Astrocyte of the hippocampus (primary cell): ENCODE measurements at places on chromosomes 11 and 22.
A peak's percentile ranks its signal among the peaks of the same experiment; 100 is the strongest.

DNA sequence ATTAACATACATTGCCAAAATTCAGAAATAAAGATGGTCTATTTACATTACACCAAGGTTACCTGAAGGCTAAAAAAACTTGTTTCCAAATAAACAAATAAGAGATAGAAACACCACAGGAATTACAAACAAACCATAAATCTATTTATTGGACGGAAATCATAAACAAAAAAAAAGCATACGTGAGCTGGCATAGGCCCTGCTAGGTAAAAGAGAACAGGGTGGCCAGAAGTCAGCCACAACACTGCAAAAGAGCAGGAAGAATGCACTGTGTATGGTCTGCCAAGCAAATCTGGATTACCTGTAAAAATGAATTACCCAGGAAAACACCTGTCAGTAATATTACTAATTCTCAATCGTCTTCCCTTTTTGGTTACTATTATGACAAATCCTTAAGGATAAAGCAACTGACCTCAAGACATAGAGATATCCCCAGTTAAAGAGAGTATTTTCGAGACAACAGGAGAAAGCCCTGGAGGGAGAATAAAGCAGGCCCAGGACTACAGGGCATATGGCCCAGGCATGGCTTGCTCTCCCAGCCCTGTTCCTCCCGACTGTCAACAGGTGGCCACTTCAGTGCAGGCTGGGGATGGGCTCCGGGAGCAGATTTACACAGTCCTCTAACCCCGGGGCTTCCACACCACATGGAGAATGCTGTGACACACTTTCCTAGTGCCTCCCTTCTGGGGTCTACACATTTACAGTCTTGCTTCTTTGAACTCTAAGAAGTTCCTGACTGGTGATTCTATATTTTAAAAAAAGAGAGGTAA is 18.0 kb downstream of the PPP2R1B start:
- DNase-seq: no peak

DNA sequence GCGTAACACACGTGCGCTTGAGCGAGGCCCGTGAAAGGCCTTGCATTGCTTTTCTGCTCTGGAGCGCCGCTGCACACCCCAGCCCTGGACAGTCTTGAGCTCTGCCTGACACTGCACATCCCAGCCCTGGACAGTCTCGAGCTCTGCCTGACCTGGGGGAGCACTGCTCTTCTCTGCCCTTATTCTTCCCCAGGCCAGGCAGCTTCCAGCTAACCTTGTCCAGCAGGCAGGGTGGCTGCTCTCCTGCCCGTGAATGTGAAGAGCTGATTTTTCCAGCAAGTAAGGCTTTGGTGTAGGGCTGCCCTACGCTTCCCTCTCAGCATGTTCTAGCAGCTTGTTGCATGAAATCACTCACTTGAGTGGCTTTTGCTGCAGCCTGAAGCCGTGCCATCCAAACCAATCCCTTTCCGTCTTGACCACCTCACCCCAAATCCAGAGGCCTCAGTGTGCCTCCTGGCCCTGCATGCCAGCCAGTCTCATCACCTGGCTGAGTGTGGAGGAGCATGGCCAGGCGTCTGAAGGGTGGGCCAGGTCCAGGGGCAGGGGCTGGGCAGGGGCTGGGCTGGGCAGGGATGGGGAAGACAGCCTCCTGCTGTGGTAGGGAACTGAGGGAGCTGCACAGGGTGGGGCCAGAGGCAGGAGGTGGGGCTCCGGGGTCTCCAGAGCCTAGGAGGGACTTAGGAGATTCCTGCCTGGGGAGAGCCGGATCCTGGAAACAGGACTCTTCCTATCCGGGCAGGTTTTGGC is 89.5 kb upstream of the B3GAT1 start:
- DNase-seq: no peak

- DNase-seq: peak; percentile 71
These were observed 975 bp upstream of the MDK start for GRCh38 chr11:46380340-46381047.

DNA sequence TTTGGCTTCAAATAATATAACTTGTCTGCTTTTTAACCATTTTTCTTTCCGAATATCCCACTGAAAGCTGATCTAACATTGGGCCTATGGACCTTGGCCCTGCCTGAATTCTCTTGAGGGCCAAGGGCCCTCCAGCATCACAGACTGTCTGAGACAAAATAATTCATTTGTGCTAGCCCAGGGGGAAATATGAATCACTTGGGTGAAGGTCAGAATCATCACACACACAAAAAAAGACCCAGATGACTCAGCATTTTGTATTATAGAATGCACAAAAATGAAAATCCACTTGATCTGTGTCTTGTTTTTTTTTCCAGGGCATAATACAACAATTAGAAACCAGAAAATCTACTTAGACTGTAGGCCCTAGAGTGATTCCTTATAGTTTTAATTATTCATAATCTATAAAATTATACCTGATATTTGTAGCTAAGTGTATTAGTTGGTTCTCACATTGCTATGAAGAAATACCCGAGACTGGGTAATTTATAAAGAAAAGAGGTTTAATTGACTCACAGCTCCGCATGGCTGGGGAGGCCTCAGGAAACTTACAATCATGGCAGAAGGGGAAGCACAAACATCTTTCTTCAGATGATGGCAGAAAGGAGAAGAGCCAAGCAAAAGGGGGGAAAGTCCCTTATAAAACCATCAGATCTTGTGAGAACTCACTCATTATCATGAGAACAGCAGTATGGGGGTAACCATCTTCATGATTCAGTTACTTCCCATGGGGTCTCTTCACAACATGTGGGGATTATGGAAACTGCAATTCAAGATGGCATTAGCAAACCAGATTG is 15.6 kb upstream of the RDX start:
- DNase-seq: peak; percentile 23

GRCh38 chr11:117096201-117096991 is 1.8 kb downstream of the SIK3 start:
- DNase-seq: peak; percentile 34

DNA sequence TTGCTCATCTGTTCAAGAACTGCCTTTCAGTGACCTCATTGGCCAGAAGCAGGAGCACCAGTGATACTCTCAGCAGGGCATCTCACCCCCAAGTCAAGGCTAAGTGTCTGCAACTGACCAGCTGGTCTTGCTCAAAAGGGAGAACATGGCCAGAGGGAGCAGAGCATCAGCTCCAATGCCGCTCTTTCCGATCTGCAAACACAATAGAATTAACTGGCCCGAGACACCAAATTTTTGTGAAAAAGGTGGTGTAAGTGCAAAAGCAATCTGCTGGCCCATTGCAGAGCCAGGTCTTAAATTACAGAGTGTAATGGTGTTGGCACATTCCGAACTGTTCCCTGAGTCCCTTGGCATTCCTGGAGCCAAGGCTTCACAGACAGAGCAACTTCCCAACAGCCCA is 97.0 kb downstream of the PKNOX2 start:
- DNase-seq: no peak

DNA sequence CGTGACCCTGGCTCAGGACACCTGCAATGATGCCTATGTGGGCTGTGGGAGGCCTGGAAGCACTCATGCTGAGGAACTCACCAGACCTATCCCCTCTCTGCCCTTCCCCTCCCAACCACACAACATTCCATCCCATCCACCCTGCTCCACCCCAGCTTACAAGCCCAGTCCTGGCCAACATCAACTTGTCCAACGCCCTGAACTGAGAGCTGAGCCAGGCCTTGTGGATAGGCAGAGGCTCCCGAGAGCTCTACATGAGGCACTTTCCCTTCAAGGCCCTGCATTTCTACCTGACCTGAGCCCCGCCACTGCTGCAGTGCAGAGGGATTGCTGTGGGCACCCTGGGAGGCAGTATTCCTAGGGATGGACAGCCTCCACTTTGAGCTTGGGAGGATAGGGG is 112.4 kb downstream of the PDE2A start:
- DNase-seq: no peak

DNA sequence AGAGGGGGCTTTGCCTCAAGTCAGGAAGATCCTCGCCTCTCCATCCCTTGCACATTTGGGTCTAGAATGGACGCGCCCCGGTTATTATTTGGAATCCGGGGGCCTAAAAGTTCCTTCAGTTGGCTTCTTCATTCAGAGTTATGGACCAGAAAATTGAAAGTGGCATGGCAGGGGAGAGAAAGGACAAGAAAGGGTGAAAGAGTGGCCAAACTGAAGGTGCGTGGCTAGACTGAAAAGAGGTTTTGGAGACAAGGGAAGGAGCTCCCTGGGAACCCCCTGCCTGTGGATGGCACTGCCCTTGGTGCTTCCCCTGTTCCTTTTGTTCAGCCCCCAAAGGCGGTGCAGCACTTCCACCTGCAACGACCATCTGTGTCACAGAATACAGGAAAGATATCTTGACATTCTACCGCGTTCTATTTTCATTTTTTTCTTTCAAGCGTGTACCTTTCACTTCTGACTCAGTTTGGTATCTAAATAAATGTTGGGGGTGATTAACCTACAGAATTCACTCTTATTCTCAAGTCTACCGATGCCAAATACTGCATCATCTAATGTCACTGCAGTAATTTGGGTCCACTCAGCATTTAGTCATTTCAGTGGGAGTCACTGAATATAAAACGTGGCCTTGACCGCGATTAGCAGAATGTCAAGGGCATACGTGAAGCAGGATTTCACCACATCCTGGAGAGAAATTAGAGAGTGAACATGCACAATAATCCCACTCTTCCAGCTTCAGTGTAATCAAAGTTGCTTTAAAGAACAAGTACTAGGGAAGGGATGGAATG is 88.1 kb upstream of the ARHGAP32 start:
- DNase-seq: peak; percentile 30

DNA sequence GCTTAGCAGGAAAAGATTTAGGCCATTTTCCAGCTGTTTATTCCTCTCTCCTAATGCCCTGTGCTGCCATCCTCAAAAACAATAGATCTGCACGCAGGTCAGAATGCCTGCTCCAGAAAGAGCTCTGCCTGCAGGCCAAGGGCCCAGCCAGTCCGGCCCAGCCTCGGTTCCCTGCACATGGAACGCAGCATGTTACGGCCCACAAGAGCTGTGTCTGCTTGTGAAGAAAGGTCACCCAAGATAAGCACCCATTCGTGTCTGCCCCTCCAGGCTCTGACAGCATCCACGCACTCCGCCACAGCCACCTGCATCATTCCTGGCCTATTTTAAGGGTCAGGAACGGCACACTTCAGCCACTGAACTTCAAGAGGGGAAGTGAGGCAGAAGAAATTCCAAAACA is 152.2 kb downstream of the SPATA19 start:
- DNase-seq: no peak

DNA sequence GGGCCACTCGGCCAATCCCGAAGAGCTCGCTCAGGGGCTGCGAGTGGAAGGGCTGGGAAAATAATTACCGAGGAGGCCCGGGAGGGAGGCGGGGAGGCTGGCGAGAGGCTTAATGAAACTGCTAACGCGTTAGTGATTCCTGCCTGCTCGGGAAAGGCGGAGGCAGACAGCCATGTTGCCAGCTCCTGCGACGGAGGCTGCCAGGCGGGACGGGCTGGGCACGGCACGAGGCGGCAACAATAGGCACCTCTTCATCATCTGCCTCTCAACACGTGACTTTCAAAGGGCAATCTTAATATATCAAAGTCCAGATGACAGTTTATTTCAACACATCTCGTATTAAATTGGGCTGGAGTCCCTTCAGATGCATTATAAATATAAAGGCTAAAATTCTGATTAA is 68.0 kb upstream of the TCF20 start:
- no peak for DNase-seq

DNA sequence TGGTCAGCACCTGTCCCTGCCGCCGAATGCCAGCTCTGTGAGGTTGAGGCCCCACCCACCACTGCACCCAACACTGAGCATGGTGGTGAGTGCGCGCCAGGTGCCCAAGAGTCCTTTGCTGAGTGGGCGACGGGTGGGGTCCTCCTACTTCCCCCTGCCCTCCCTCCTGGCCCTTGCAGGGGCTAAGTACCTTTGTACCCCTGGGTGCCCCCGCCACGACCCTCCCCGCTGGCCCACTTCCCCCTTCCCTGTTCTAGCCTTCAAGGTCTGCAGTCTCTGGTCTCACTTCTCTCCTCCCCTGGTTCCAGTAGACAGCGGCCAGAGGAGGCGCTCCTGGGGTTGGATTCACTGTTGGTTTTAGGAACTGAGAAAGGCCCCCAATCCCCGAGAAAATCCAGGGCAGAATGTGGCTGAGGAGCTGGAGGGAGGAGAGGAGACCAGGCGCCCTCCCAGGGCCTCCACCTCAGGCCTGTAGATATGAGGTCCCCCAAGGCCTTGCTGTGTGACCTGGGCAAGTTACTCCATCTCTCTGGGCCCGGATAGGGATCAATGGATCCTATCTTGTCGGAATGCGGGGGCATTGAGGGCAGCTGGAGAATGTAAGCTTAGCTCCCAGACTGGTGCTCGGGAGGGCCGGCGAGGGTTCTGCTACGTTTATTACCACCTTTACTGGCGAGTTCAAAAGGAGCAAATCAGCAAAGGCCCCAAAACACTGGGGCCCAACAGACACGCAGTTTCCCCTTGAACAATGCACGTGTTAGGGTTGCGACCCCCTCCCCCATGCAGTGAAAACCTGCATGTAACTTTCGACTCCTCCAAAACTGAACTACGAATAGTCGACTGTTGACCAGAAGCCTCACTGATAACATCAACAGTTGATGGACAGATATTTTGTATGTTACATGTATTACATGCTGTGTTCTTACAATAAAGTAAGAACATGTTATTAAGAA is 31.9 kb upstream of the SMIM38 start:
- DNase-seq: no peak

DNA sequence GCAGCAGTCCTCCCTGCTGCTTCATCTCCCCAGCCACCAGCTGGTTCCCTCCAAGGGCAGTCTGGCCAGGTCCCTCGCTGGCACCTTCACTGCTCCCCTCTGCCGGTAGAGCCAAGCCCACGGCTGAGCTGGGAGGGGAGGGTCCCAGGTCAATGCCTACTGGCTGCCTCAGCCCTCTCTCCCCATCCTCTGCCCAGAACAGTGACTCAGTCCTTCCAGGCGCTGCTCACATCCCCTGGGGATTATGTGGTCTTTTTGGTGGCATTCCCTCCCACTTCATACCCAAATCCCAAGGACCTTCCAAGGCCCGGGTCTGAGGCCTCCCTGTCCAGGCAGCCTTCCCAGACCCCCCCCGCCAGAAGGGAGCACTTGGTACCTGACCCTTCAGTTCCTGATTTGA is 44.9 kb downstream of the WNT7B start:
- peak; percentile 85 for DNase-seq

GRCh38 chr22:36443198-36443770 is 38.2 kb downstream of the TXN2 start:
- DNase-seq: peak; percentile 58

DNA sequence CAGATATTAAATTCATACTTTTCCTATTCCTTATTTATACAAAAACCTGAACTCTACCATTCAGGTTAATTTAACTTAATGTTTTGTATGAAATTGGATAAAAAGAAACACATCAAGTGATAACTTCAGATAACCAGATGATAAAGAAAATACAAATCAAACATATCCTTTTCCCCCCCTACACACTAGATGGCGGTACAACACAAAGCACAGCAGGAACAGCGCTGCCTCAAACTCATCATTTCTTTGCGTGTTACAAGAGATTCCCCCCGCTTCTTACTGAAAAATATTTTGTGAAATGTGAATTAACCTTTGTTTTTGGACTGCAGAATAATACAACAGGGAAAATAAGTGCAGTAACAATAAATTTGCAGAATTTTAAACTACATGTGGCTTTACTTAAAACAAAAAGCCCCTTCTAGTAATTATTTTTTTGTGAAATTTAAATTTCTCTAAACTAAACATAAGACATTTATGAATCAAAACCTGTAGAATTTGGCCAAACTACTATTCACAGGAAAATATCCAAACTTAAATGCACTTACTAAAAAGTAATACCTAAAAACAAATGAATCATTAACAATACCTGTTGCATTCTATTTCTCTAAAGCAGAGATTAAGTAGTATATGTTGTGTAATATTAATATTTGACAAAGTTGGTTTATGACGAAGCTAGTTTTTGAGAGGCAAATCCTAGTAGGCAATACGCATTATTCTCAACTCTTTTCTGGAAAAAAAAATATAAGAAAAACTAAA is 74.4 kb downstream of the ARHGAP32 start:
- DNase-seq: peak; percentile 83

GRCh38 chr11:32435152-32435480 is 223 bp downstream of the WT1 start:
- no peak for DNase-seq
